Activated naive CD8-positive, alpha-beta T cell treated with anti-CD3 and anti-CD28 coated beads for 36 hours (primary cell): ENCODE measurements at places on chromosomes 3 and 15.

DNA sequence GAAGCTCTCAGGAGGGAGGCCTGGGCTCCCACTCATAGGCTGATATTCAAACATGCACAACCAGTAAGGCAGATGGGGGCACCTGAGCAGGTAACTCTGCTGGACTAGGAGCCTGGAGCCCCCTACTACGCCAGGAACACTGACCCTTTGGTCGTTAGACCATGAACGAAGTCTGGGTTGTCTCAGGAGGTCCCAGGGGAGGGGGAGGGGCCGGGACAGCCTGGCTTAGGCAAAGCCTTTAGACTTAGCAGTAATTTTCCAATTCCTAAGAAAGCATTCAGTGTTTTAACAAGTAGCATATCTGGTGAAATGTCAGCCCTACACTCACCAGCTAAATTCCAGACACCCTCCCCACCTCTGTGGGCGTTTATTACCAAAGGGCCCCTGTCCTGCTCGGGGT lies 67.4 kb upstream of the ST8SIA2 start:
- DNase-seq: no peak

GRCh38 chr3:106191211-106191610 lies 322.4 kb upstream of the CBLB start:
- no peak for DNase-seq

DNA sequence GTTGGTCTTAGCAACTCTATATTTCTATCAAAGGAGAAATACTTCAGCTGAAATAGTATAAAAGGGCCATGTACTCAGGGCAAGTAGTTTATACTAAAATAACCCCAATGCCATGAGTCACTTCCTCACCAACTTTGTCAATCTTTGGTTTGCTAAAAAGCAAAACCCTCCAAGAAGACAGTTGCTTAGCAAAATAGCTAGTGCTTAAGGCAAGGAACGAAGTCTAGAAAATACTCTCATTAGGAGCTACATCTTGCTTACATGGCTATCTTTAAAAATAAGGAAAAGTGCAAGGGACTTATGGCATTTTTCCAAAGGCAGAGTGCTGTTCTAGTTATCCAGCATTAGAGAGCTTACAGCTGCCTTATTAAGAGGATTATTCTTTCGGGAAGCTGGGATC lies 28.4 kb downstream of the P3H2 start:
- DNase-seq: no peak

- no peak for DNase-seq
These were observed 14.2 kb downstream of the SLTM start for GRCh38 chr15:58919232-58919631.

GRCh38 chr15:58074452-58074851 lies 8.9 kb upstream of the ALDH1A2 start:
- DNase-seq: no peak

- DNase-seq: no peak
These were observed 74.7 kb downstream of the SERPINI1 start for GRCh38 chr3:167810236-167810635.

DNA sequence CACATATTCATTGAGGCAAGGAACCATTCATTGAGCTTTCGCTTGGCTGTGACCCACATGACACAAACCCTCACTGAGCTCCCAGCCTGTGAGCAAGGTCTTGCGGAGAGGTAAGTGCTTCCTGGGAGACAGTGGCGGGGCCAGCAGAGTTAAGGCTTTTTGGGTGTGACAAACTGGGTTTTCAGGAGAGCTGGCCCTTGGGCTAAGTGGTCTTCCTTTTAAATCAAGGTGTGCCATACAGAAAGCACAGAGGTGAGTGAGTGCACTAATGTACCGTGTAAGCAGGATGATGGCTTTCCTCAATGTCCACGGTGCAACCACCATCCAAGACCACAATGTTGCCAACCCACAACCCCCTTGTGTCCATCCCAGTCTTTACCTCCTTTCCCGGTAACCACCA lies 28.6 kb downstream of the POMGNT2 start:
- DNase-seq: no peak
